Left renal pelvis (tissue), 4 donors: ENCODE measurements at places on chromosomes 16 and 17.

GRCh38 chr16:49277766-49278566 is 3.7 kb downstream of the CBLN1 start:
- DNase-seq: no peak

DNA sequence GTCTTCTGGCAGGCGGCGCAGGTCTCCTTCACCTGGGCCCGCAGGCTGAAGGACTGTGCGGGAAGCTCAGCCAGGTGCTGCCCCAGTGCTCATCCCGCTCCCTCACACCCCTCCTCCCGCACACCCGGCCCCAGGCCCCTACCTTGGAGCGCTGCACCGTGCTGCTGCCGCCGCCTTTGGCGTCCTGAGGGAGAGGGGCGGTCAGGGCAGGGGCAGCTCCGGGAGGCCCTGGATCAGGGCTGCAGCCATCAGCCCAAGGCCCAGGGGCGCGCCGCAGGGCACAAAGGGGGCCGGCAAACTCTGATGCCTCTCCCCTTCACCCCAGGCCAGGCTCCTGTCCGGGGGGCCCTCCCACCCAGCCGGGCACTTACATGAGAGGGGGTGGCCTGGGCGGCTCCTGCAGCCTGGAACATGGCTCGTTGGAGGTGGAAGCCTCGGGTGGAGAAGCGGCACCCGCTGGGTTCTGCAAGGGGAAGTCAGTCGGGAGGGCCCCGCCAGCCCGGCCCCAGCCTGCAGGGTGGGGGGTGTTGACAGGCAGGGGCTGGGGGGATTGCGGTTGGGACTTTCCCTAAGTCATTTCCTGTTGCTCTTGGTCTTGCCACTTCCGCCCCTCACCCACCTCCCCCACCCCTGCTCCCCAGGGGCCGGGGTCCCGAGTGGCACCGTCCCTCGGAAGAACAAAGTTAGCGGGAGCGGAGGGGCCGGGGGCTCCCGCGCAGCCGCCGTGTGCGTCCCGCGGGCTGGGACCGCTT is 863 bp downstream of the LIMD2 start:
- DNase-seq: no peak

GRCh38 chr17:10033449-10033848 is 128.4 kb upstream of the RCVRN start:
- DNase-seq: no peak

- DNase-seq: no peak
Observed at GRCh38 chr16:54595621-54596020, 309.0 kb upstream of the IRX3 start.

GRCh38 chr17:71380535-71380934 is 740.3 kb upstream of the SOX9 start:
- no peak for DNase-seq

DNA sequence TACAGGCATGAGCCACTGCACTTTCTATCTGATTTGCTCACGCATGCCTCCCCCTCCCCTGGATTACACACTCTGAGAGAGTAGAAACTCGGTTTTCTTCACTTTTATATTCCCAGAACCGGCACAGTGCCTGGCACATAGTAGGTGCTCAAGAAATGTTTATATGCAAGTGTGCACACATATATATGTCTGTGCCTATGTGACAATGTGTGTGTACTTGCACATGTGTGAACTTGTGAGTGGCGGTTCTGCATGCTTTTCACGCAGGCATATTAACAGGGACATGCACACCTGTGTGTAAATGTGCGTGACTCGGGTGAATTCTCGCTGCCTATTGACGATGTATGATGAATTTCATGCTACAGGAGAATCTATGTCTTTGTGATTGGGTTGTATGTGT is 22.1 kb upstream of the IL21R start:
- no peak for DNase-seq

- peak; percentile 64 for DNase-seq
Observed at GRCh38 chr17:76138234-76138895, 2.7 kb downstream of the FOXJ1 start.

DNA sequence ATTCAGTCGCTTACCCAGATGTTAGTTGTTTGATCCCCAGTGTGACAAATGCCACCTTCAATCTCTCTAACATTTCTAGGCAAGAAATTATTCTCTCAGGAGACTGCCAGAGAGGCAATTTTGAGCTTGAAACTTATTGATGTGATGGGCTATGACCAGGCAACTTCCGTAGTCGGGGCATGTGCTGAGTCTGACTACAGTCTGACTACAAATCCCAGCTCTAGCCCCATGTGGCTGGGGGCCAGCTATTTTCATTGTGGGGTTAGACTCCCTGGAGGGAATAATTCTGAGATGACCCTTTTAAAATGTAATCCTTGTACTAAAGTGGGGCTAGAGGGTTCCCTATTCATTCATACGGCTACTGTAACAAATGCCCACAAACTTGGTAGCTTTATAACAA is 65.9 kb downstream of the RBFOX1 start:
- no peak for DNase-seq

DNA sequence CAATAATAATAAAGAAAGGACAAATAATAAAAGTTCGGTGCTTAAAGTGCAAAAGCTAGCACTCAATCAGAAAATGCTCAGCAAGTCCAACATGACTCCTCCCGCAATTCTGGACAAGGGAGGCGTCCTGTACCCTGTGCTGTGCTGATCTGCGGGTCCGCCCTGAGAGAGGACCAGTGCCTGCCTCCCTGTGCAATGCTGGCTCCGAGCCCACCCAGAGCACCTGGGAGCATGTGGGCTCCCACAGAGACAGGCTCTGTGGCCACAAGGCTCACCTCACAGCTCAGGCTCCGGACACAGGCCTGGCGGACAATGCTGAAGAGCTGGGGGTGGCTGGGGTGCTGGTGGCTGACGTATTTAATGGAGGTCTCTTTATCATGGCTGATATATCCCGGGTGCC is 11.1 kb downstream of the FLCN start:
- DNase-seq: no peak

GRCh38 chr17:61621317-61621716 is 30.3 kb upstream of the NACA2 start:
- no peak for DNase-seq

GRCh38 chr16:11272921-11273720 is at the start of gene PRM3:
Gene PRM3 (minus strand): TSS chr16:11273629. CDS start chr16:11273595, 34 bp downstream.
- no peak for DNase-seq

DNA sequence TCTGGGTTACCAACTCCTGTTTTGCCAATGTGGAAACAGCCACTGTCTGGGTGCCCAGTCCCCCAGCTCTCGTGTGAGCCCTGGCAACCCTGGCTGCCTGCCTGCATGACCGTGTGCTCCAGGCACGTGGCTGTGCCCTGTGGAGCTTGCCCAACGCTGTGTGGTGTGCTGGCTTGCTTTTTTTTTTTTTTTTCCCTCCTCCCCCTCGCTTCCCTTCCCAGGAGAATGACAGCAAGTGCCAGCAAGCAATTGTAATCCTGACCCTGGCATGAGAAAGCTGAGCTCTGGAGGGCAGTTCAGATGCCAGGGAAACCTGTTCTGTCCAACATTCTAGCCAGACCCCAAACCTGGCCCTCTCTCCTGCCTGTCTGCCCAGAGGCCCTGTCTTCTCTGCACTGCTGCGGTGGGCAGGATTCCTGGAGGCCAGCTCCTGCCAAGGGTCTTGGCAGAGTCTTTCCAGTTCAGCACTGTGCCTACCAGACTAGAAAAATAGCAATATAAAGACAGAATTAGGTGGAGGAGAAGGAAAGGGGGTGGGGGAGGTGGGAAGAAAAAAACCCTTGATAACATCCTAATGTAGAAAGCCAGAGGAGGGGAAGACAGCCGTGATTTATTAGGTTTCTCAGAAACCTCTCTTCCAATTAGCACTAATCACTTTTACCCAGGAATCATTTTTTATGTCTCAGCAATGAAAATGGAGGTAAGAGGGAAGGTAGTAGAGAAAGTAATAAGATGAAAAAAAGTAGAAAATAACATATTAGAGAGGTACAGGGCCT is 9.0 kb downstream of the HLF start:
- no peak for DNase-seq
